ENCODE measurements at places on chromosomes 7 and 10. TPM values are rescaled to one million over a fixed set of nuclear protein-coding genes. Genes with fewer than 3 reads are reported as not detected.

PDZD7 gene
- 1.4 TPM for total RNA-seq

NSUN6 gene
- 19.8 TPM for total RNA-seq

PSTK gene
- total RNA-seq: 7.5 TPM

CFAP70 gene
- total RNA-seq: 0.68 TPM

PON1 gene
- not detected for total RNA-seq

FGFBP3 gene
- total RNA-seq: 0.34 TPM

CYP3A7 gene
- total RNA-seq: 0.07 TPM

CALML5 gene
- 2.3 TPM for total RNA-seq

CRYGN gene
- 0.14 TPM for total RNA-seq

CADPS2 gene
- 5.8 TPM for total RNA-seq

KLF14 gene
- not detected for total RNA-seq

ATOH7 gene
- not detected for total RNA-seq

CFAP69 gene
- total RNA-seq: 2.1 TPM

CRHR2 gene
- total RNA-seq: not detected

RBP3 gene
- not detected for total RNA-seq

AFAP1L2 gene
- 18.8 TPM for total RNA-seq

GPR85 gene
- total RNA-seq: 3.6 TPM

SPDYE2 gene
- not detected for total RNA-seq

PODXL gene
- 0.34 TPM for total RNA-seq

FRMPD2 gene
- total RNA-seq: under 0.01 TPM

CYP2C9 gene
- not detected for total RNA-seq

SPAM1 gene
- not detected for total RNA-seq

RBM48 gene
- 11.8 TPM for total RNA-seq

Data from nasal cavity respiratory epithelium epithelial cell of viscerocranial mucosa (primary cell).